Endothelial cell (in vitro differentiated cells): ENCODE measurements at places on chromosomes 16 and 17.

DNA sequence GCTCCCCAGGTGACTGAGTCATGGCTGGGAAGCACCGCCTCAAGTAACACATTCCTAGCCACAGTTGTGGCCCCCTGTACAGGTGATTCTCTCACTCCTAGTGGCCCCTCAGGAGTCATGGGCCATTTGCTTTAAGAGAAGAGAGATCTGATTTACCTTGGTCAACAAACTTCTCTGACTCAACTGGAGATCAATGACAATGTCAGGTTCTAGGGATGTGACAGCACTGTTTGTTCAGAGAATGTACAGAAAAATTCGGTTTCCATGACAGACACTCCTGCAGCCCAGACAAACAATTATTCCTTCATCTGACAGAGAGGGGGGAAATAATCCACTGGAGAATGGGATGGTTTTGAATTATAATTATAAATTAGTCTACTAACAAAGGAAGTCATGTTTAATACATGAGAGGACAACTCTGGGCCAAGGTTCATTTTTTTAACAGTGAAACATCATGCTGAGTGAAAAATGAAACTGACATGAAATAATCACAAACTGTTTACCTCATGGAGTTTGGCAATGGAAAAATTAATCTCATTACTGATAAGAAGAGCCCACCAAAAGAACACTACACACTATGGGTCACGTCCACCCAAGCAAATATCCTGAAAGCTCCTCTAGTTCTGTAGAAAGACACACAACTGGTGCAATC is 9.7 kb downstream of the ERN1 start:
- DNase-seq: no peak

- DNase-seq: no peak
These were observed 551.8 kb upstream of the KIF2B start for GRCh38 chr17:53270936-53271335.

- no peak for DNase-seq
These were observed 149.9 kb downstream of the SLC39A11 start for GRCh38 chr17:72942579-72942978.

DNA sequence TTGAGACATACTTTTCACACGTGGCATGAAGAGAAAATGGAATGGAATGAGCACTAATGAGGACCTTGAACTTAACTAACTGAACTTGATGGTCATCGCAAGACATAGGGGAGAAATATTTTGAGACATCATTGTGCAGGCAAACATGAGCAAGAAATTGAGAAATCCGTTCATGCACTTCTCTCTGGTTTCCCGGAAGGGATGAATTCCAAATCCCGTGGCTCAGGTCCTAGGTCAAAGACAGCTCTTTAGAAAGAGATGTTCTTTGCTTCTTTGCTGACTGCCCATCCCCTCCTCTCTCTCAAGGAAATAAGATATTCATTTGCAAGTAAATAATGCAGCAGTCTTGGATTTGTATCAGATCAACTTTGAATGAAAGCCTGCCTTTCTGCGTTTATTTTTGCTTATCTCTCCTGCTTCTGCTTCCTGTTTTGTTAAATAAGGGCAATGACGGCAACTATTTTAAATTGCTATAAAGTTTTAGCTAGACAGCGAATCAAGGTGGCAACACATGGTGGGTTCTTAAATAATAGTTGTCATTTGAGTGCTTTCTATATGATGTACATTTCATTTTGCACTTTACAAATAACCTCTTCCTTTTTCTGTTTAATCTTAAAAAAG is 657.8 kb downstream of the MAF start:
- no peak for DNase-seq

- no peak for DNase-seq
These were observed 30.0 kb downstream of the SOX9 start for GRCh38 chr17:72150632-72151460.

- no peak for DNase-seq
These were observed 8.7 kb upstream of the PRPF8 start for GRCh38 chr17:1693339-1693738.

DNA sequence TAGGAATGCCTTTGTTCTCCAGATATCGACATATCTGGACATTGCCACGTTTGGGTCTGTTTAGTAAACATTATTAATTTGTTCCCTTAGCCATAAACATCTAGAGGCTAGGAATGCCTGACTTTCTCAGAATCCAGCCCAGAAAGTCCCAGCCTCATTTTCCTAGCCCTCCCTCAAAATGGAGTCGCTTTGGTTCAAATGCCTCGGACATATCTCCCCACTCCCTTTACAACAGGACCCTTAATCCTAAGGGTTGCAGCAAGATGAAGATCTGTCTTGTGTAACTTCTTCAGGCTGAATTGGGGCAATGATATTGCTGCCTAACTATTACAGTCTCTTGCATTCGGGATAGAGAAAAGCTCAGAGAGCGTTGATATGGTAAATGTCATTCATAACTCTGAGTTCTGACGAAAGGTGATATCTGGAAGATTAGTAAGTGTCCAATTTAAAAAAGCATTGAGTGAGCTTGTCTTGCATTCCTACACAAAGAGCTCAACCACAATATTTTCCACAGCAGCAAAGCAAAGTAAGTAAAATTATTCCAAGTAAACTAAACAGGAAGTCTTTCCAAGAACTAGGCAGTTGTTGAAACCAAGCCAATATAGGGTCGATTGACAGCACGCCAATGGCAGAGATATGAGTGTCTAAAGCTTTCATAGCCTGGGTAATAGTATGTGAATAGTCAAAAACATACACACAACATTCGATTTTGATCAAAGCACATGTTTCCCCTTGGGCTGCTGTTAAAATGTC is 46.0 kb upstream of the ARL4D start:
- no peak for DNase-seq

DNA sequence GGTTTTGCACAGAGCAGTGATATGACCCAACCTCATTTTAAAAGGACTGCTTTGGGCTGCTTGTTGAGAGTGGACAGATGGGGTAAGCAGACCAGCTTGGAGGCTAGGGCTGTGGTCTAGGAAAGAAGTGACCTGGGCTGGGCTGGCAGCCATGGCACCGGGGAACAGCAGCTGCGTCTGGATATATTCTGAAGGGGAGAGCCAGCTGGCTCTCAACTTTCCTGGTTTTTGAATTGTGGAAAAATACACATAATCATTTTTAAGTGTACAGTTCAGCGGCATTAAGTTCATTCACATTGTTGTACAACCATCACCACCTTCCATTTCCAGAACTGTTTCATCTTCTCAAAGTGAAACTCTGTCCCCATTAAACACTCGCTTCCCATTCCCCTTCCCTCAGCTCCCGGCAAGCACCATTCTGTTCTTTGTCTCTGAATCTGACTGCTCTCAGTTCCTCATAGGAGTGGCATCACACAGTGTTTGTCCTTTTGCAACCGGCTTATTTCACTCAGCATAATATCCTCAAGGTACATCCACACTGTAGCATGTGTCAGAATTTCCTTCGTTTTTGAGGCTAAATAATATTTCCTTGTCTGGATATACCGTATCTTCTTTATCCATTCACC is 113.2 kb downstream of the SPECC1 start:
- no peak for DNase-seq
